ENCODE measurements at places on chromosomes 2 and 18.

DNA sequence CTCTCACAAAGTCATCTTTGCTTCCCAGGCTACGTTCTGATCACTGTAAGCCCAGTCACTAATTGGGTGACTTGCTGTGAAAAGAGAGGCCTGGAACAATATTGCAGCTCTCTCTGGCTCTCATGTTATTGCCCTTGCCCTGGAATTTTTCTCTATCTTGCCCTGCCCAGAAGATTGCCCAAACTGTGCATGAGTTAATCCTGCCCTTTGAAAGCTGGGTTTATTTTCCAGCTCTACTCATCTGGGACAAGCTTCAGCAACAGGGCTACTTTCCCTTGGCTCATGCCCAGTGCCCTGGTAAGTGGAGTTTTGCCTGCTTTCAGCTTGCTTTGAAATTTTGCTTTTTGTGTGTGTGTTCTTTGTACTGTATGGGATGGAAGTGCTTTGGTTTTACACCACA lies 6.9 kb upstream of the EHBP1 start:
- peak; percentile 52 for DNase-seq

- DNase-seq: peak; percentile 78
These were observed 10.1 kb downstream of the TBC1D8 start for GRCh38 chr2:101140978-101141655.

- no peak for DNase-seq
These were observed 133.5 kb upstream of the HAAO start for GRCh38 chr2:42925742-42926433.

DNA sequence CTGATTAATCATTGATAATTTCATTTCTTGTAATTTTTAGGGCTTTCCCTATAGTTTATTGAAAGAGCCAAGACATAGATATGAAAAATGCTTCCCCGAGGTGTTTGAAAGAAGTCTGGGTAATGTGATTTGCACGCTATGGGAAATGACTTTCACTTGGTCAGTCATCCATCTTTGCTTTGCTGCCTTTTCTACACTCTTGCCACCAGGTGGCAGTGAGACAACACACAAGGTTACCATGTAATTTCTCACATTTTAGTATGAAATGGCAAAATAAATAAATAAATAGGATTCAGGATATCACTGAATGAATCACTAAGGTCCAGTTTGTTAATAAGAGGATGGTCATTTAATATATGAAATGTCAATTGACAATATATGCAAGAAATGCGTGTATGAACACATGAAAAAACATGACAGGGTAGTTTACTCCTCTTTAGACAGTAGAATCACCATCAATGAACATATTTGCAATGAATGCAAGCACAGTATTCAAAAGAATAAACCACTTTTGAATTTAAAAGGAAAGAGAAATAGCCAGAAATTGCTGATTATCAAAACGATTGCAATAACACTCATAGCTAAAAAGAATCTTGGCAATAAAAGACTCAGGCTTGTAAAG lies 52.2 kb upstream of the KCNH7 start:
- peak; percentile 74 for DNase-seq

DNA sequence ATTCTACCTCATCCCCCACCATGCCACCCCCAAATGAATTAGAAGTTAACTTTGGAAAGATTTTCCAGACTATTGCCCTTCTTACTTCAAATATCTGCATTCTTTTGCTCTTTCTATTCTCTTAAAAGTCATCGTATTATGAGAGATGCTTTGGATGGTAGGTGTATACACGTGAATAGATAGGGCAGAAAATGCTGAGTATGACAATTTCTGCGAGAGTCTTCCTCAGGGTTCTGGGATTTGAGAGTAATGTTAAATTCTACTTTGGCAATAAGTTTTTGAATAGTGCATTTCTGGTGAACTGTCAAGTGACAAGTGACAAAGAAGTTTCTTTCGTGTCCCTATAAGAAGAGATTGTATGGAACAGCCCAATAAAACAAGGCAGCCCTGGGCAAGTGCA lies 137.6 kb upstream of the DSEL start:
- DNase-seq: no peak

DNA sequence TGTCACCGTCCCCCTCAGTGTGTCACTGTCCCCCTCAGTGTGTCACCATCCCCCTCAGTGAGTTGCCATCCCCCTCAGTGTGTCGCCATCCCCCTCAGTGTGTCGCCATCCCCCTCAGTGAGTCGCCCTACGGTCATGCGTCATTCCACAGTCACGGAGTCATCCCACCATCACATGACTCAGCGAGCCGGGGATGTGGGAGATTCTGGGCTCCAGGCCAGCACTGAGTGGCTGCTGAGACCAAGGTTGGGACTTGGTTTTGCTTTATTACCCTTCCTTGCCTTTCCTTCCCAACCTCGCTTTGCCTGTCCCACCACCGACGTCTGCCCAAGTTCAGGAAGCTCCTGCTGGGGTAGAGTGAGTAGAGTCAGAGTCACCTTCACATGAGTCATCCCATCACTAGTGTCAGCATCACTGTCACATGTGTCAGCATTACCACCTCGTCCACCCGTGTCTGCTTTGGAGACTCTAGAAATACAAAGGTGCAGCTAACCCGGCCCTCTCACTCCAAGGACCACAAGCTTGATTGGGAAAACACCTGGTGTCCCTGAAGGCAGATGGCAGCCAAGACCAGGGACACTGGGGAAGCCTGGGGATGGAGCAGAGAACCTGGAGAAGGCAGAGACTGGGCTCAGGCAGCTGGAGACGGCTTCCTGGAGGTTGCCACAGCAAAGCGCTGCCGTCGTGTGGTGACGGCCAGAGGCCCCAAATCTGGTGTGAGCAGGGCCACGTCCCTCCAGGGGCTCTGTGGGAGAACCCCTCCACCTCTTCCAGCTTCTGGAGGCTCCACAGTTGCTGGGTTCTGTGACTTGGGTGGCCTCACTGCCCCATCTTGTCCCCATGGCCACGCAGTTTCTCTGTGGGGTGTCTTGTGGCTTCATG lies 485.2 kb upstream of the SALL3 start:
- DNase-seq: no peak

GRCh38 chr2:195769975-195770374 lies 112.9 kb downstream of the SLC39A10 start:
- DNase-seq: peak; percentile 64

GRCh38 chr2:69588403-69588802 lies 55.1 kb downstream of the AAK1 start:
- DNase-seq: no peak

GRCh38 chr2:185222311-185222710 lies 516.3 kb upstream of the FSIP2 start:
- peak; percentile 17 for DNase-seq

GRCh38 chr2:41906338-41906725 lies 141.5 kb upstream of the PKDCC start:
- no peak for DNase-seq

DNA sequence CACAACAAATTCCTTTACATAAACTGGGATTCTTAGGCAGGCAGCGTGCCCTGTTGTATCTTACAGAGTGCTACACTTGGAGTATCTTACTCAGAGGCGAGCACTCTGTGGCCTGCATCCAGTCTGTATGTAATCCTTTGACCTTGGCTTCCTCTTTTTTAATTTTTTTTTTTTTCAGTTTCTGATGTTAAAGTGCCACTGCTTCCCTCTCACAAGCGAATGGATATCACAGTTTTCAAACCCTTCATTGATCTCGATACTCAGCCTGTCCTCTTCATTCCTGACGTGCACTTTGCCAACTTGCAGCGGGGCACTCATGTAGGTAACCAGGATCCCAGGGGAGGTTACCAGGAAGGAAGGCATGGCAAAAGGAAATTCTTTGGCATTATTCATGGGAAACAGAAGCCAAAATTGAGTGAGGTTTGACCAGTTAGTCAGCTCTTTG lies 40.4 kb downstream of the GRHL1 start:
- DNase-seq: no peak

- no peak for DNase-seq
These were observed 429.8 kb downstream of the TGIF1 start for GRCh38 chr18:3879836-3880120.

DNA sequence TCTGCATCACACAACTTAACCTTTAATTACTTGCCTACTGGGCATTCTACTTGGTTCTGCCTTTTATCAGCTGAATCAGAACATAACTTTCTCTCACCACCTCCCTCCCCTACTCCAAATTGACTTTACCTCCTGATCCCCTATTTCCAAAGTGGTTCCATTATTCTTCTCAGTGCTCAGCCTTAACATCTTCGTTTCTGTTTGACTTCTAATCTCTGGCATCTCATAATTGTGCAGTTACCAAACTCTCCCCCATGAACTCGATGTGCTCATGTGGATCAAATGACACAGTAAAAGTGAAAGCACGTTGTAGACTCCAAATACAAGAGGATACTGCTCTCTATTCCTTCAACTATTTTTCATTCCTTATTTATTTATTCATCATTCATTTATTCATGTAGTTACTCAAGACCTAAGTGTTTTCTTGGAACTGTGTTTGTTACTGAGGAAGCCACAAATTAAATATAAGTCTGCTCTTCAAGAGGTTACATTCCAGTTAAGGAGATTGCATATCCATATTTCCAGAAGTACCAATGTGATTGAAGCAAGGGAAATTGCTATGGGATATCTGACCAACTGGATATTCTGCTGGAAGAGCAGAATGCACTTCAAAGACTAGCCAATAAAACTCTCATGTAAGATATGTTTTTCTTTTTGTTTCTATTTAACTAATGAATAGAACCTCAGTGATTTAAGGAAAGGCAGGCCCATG lies 158.8 kb downstream of the TMEFF2 start:
- no peak for DNase-seq

DNA sequence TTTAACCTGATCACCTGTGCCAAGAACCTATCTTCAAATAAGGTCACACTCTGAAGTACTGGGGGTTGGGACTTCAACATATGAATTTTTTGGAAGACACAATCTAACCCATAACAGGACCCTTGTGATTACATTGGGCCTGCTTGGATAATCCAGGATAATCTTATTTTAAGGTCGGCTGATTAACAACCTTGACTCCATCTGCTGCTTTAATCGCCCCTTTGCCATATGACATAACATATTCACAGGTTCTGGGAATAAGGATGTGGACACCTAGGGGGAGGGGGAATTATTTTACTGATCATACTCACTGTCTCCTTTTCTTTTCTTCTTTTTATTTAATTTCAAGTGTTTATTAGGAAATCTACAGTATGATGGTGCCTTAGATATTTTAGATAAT lies 34.8 kb downstream of the CDH20 start:
- DNase-seq: no peak

- peak; percentile 31 for DNase-seq
These were observed 31.3 kb downstream of the TMEM247 start for GRCh38 chr2:46510598-46511177.

DNA sequence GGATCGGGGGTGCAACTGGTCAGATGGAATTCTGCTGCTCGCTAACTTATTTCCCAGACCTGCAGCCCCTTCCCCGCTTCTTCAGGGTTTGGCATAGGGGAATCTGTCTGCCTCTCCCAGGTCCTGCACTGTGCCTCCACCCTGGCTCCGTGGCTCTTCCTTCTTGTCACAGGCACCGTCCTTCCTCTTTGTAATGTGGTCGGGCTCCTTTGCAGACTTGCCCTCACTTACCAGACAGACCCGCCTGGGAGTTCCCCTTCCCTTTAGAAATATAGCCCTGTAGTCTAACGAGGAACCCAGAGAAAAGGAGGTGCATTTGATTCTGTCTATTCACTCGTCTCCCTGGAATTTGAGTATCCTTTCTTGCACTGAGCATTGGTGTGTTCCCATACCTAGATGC lies 63.9 kb upstream of the PAX8 start:
- no peak for DNase-seq

DNA sequence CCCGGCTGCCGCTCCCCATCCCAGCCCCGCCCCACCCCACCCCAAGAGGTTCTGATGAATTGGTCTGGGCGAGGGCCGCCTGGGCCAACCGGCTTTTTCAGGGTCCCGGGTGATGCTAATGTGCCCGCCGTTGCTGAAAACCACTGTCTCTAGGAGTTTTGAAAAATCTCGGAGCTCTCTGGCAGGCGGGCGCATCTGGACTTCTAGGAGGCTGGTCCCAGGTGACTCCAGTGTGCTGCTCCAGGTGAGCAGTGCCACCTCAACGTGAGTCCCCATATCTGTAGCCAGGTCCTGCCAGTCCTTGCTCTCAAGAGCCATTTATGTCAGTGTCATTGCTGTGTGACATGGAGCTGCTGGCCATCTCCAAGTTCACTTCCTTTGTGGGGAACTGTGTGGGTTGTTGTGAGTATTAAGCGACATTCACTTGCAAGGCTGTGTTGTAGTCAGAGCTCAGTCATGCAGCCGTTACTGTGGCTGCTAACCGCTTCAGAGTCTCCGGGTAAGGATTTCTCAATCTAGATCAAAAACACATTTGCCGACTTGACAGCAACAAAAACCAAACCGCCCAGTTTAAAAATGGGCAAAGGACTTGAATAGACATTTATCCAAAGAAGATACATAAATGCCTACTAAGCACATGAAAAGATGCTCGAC lies at the start of gene RFX8:
Gene RFX8, minus strand, starts transcription at position 382 of the 654 bp plus-strand sequence. CDS start 8,264 bp downstream, outside the sequence.
- DNase-seq: peak; percentile 39

DNA sequence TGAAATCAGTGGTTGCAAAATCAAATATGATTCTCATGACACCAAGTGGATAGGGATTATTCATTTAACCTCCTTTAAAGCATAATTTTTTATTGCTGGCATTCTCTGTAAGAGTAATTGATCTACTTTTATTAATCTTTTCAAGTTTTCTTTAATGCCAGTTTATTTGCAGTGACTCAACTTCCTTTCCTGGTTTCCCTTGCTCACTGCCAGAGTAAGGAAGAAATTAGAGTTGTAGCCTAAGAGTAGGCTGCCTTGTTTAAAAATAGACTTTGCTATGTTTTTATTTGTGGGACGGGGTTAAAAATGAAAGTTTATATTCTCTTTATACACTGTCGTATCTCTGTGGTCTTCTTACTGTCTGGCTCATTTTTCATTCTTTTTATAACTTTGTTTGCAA lies 148.6 kb downstream of the WDR7 start:
- peak; percentile 4 for DNase-seq

GRCh38 chr18:58360324-58360723 lies 268.6 kb downstream of the ALPK2 start:
- no peak for DNase-seq

DNA sequence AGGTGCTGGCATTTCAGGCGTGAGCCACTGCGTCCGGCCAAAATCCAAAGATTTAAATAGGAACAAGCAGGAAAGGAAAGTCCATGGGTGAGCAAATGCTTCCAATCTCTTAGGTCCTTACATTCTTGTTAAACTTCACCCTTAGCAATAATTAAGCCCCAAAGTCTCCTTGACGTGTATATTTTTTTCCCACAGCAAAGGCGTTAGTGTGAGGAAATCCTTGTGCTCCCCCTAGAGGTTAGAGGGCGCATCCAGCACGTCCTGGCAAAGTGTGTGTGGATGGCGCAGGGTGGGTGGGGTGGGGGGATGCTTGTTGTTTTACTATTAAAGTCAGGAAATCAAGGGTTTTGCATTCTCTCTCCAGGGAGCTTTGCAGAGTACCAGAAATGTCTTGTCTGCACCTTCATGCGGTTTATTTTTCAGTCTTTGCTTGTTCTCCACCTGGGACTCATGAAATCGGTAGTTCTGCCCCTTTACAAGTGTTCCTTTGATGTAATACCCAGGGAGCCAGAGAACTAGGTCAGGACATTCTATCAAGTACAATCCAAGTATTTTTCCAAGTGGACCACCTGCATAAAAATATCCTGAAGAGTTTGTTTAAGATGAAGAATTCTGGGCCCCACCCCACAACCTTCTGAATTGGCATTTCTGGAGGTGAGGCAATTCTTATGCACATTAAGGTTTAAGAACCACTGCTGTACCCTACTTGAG lies 22.2 kb upstream of the ITSN2 start:
- DNase-seq: peak; percentile 68
